ENCODE measurements at places on chromosomes 4 and X.

- no peak for DNase-seq
Observed at GRCh38 chr4:6923507-6923906, 13.9 kb downstream of the TBC1D14 start.

- DNase-seq = no peak
Observed at GRCh38 chrX:152177052-152177451, 38.7 kb upstream of the MAGEA10 start.

- no peak for DNase-seq
Observed at GRCh38 chr4:20592663-20593062, 107.6 kb upstream of the PACRGL start.

- DNase-seq = no peak
Observed at GRCh38 chrX:54248309-54248708, 65.3 kb upstream of the FAM120C start.

DNA sequence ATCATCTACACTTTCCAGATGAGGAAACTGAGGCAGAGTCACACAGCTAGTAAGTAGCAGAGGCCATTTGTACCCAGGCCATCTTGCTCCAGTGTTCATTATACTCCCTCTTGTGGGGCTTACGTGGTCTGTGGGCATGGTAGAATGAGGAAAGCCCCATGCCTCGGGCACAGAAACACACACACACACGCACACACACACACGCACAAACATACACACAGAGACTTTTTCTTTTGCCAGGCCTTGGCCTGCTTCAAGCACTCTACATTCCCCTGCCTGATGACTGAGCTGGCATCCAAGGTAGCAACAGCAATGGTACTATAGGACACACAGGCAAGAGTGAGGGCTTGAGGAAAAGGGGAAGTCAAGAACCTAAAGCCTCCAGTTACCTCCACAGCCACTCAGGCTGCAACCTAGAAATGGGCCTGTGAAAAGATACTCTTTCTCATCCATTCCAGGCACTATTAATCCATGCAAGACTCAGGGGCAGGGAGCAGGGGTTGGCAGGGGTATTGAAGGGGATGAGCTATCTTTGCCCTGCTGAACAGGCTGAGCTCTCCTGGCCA, 43.6 kb downstream of the STARD8 start:
- DNase-seq = no peak

DNA sequence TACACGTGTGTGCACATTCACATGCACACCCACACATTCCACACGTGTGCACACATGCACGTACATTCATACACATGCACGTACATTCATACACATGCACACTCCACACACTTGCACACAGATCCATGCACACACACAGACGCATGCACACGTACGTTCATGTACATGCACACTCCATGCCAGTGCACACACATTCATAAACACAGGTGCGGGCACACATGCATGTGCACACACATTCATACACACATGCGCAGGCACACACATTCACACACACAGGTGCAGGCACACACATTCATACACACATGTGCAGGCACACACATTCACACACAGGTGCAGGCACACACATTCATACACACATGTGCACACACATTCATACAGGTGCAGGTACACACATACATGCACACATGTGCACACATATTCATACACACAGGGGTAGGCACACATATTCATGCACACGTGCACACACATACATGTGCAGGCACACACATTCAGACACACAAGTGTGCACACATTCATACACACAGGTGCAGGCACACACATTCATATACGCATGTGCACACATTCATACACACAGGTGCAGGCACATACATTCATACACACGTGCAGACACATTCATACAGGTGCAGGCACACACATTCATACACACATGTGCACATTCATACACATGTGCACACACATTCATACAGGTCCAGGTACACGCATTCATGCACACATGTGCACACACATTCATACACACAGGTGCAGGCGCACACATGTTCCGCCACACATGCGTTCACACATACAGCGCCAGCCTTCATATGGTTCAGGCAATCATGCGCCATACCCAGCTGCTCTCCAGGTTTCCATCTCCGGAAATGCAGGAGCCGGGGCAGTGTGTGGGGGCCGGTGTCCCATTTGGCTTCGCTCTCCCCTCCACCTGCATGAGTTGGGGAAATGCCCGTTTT, 124.8 kb downstream of the HMX1 start:
- no peak for DNase-seq

- DNase-seq = no peak
Observed at GRCh38 chrX:25442499-25442898, 426.7 kb upstream of the ARX start.

GRCh38 chr4:30833206-30833605, 113.0 kb downstream of the PCDH7 start:
- no peak for DNase-seq

GRCh38 chr4:41169256-41169800, 45.0 kb downstream of the APBB2 start:
- no peak for DNase-seq

GRCh38 chr4:64588507-64588906, 179.3 kb upstream of the TECRL start:
- DNase-seq = no peak

DNA sequence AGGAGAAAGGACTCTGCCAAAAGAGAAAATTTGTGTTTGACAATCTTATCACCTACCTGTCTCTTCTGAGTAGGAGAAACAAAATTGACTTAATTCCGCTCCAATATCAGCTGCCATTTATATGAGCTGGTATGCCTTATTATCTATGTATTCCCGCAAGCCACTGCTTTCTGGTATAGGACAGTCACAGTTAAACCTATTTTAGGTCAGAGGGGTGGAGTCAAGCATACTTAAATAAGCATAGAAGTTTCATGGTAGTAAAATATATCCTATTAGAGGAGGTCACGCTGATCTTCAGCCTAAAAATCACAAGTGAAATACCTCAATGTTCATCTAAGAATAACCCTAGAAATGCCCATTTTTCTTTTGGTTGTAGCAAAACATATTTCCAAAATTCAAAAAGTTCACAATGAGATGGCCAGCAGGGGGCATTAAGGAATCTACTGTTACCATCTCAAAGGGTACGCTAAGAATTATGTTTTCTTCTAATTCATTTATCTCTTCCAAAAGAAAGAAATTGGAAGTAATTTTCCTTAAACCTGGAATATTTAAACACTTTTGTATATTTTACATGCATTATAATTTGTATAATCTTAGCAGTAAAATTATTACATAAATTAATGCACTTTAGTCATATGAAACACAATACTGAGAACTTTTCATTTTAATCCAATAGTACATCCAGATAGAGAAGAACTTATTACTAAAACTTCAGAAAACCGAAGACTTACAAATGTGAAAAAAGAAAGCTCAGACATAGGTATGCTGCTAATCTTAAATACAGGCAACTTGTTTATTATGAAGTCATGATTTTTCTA, 10.5 kb downstream of the PPAT start:
- DNase-seq = peak; percentile 35

DNA sequence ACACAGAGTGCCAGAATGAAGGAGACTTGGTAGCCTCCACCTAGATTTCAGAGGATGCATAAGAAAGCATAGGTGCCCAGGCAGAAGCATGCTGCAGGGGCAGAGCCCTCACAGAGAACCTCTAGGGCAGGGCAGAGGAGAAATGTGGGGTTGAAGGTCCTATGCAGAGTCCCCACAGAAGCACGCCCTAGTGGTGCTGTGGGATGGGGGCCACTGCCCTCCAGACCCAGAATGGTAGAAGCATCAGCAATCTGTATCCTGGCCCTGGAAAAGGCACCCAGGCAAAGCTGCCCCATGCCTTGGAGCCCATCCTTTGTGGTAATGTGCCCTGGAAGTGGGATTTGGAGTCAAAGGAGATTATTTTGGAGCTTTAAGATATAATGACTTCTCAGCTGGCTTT, 992.9 kb upstream of the PABPC4L start:
- DNase-seq = no peak

DNA sequence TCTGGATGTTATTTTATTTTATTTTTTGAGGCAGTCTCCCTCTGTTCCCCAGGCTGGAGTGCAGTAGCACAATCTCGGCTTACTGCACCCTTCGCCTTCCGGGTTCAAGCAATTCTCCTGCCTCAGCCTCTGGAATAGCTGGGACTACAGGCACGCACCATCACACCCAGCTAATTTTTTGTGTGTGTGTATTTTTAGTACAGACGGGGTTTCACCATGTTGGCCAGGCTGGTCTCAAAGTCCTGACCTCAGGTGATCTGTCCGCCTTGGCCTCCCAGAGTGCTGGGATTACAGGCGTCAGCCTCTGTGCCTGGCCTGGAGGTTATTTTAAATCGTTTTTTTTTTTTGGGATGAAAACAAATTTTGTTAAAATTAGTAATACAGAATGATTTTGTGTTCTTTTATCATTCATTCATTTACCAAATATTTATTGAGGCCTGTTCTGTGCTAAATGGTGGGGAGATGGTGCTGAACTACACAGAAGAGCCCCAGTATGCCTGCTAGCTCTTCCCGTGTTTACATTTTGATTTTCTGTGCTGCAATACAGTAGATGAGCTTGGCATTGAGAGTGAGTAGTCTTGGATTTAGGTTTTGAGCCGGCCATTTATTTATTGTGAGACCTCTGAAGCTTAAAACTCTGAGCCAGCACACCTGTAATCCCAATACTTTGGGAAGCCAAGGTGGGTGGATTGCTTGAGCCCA, 22.7 kb downstream of the ADD1 start:
- no peak for DNase-seq

- no peak for DNase-seq
Observed at GRCh38 chr4:87498446-87498900, 30.7 kb downstream of the SPARCL1 start.

- DNase-seq = peak; percentile 6
Observed at GRCh38 chrX:136227948-136228838, 23.0 kb downstream of the MAP7D3 start.

- DNase-seq = no peak
Observed at GRCh38 chr4:110091434-110092140, 106.8 kb downstream of the ELOVL6 start.

GRCh38 chr4:27094783-27095182, 234.1 kb downstream of the STIM2 start:
- no peak for DNase-seq

DNA sequence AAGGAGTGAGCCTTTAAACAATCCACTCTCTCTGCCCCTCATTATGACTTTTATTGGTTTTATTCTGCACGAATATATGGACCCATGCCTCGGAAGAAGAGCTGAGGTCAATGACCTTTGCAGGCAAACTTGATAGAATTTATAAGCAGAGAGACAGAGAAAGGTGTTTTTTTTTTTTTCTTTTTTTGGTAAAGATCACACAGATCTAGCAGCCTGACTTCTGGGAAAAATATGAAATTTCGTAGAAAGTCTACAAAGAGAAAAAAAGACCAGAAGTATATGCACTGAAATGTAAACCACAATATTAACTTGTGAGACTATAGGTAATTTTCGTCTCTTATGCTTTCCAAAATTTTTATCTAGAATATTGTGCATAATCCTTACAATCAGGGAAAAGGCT, 61.6 kb downstream of the LEF1 start:
- no peak for DNase-seq

GRCh38 chr4:151931563-151931962, 170.8 kb upstream of the GATB start:
- DNase-seq = no peak

- DNase-seq = no peak
Observed at GRCh38 chr4:121555315-121556107, 141.3 kb downstream of the ANXA5 start.

DNA sequence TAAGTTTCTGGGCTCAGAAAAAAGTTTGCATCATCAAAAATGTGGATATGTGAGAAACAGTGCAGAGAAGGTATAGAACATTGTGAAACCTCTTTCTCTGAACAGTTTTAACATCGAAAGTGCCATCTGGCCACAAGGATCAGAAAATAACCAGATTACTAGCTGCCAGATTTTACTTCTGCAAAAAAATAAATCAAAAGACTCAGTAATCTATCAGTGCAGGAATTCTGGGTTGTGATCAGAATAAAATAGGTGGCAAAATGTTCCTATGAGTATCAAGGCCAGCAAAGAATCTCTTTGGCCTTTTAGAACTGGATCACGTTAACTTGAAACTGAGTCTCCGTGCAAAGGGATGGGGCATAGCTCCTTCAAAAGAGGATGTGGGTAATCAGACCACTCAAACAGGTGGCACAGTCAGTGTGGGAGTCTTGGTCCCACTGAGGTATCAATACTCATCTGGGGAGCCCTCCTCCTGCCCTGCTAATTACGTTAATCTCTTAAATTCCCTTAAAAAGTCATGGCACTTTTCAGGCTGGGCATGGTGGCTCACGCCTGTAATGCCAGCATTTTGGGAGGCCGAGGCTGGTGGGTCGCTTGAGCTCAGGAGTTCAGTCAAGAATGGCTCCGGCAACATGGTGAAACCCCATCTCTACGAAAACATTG, 26.7 kb upstream of the RBM47 start:
- peak; percentile 40 for DNase-seq

- DNase-seq = no peak
Observed at GRCh38 chr4:113444386-113444785, 317.2 kb downstream of the CAMK2D start.

All from activated T-cell treated with anti-CD3 and anti-CD28 coated beads, Interleukin-2, amount 50 U/mL, for 72 hours (primary cell).